ENCODE measurements at places on chromosomes 3 and 15. TPM values are rescaled to one million over a fixed set of nuclear protein-coding genes. Genes with fewer than 3 reads are reported as not detected.

- H3K27me3 ChIP-seq = no peaks in the 10 kb centered on the region
- H3K36me3 ChIP-seq = no peaks in the 10 kb centered on the region
- DNase-seq = peak; percentile 29
- H3K27ac ChIP-seq = no peak overlapping the region
- H3K4me3 ChIP-seq = no peak overlapping the region
Observed at GRCh38 chr3:133934073-133934970, 38.6 kb upstream of the RAB6B start.

DNA sequence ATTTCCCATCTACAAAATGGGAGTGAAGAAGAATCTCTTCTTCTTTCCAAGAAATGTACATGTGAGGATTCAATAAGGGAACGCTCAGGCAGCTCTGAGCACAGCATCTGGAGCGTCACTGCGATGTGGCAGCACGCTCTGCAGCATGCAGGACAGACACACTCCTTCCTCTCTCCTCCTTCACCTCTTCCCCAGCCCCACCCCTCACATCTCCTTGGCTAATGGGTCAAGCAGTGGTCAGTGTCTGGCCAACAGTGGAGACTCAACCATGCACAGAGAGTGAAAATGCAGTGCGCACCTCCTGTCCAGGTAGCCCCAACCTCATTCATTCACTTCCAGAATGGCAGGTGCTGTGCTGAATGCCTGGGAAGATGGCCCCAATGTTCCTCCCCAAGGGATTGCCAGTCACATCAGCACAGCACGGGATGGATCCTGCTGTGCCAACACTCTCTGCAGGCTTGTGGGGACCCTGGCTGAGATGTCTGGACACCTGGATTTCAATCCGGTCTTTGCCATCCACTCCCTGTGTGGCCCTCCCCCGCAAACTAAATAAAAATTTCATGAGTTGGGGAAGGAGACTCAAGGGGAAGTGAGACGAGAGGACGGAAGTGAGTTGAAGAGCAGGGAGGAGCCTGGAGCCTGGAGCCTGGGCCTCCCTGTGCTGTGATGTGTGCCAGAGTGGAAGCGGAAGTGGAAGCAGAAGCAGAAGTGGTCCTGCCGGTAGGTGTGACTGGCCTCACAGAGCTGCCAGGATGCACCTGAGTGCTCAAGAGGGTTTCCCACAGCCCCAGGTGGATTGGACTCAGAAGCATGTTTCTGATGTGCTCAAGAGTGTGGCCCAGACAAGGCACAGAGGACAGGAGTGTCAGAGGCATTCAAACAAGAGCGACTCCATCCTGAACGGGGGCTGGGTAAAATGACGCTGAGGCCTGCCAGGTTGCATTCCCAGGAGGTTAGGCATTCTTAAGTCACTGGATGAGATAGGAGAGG is 163.9 kb downstream of the SMAD6 start:
- H3K36me3 ChIP-seq = no peaks in the 10 kb centered on the region
- no peak overlapping the region for H3K27ac ChIP-seq
- H3K4me1 ChIP-seq = peaks cover 5% of the 10 kb centered on the region

GRCh38 chr15:36831125-36831903 is 251.9 kb downstream of the CDIN1 start:
- no peaks in the 10 kb centered on the region for H3K27me3 ChIP-seq
- H3K4me1 ChIP-seq = peaks cover 17% of the 10 kb centered on the region
- H3K27ac ChIP-seq = no peak overlapping the region

- H3K36me3 ChIP-seq = no peaks in the 10 kb centered on the region
- peak; percentile 70 for DNase-seq
- peak overlapping the region; percentile 50 for H3K27ac ChIP-seq
- peak overlapping the region; percentile 17 for H3K4me3 ChIP-seq
- peaks cover 16% of the 10 kb centered on the region for H3K4me1 ChIP-seq
Observed at GRCh38 chr3:13021141-13022114, 51.8 kb downstream of the IQSEC1 start.

GPR62 gene
- 1.1 TPM for total RNA-seq

DNA sequence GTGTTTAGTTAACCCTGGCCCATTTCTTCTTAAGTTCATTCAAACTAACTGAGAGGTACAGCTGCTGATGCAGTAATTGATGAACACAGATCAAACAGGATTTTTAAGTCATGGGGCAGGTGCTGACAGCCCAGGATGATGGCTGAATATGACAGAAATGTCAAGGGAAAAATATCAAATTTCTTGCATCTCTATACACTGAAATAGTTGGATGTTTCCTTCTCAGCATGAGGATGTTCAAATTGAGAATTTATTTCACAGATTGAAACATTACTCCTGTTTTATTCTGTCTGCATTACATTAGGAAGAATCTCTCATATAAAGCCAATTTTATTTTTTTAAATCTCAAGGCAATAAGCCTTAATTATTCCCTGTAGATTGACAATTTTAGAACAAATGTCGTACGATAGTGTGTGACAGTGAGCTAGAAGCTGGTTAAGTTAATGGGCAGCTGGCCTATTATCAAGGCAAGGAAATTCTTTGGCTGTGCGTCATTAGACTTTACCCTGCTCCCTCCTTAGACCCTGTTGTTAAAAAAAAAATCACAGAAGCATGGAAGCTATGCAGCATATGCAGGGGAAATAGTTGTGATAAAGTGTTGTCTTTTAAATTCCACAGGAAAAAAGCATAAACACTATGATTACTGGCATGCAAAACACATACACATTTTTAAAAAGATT is 183.8 kb upstream of the KCNMB2 start:
- no peak for DNase-seq
- no peaks in the 10 kb centered on the region for H3K27me3 ChIP-seq
- H3K4me1 ChIP-seq = peaks cover 16% of the 10 kb centered on the region
- H3K36me3 ChIP-seq = no peaks in the 10 kb centered on the region
- H3K27ac ChIP-seq = no peak overlapping the region

DNA sequence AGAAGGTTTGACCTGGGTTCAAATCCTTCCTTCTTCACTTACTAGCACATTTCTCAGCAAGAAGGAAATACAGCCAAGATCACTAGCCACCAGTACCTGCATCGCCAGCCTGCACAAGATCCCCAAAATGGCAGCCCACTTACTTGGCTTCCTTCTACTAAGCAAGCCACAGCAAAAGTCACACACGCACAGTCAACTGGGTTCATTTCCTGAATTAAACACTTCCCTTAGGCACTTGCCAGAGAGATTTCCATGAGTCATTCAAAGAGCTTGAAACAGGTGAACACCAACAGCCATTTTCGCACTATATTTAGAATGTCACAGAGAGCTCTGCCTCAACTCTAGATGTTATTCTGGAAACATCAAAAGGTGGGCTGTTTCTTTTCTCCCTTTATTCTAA is 42.6 kb downstream of the MGLL start:
- peak overlapping the region; percentile 70 for H3K27ac ChIP-seq
- peaks cover 74% of the 10 kb centered on the region for H3K4me1 ChIP-seq
- no peaks in the 10 kb centered on the region for H3K27me3 ChIP-seq
- DNase-seq = no peak
- no peaks in the 10 kb centered on the region for H3K36me3 ChIP-seq
- H3K4me3 ChIP-seq = no peak overlapping the region

DNA sequence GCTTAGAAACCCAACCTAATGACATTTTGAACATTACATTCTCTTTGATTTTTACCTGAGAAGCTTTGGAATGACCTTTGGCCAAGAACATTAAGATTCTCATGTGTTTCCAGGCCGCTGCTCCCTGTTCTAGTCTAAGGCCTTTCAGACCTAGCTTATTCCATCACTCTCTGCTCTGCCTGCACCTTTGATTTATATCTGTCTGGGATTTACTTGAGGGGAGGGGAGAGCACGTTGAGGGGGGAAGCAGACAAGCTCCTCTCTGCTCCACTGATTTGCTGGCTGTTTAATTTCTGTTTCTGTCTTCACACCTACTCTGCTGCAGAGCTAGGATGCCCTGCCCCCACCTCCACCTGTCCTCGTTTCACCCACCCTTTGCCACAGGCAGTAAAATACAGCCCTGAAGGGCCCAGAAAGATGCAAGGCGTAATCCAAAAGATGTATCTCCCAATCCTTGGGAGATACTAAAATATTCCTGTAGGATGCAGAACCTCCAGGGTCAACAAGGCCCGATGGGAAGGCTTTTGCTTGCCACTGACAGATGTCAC is 429.8 kb downstream of the EPHB1 start:
- no peak for DNase-seq
- no peaks in the 10 kb centered on the region for H3K27me3 ChIP-seq
- H3K4me1 ChIP-seq = no peaks in the 10 kb centered on the region
- no peaks in the 10 kb centered on the region for H3K36me3 ChIP-seq
- no peak overlapping the region for H3K4me3 ChIP-seq
- H3K27ac ChIP-seq = no peak overlapping the region

CFAP100 gene
- total RNA-seq = not detected

DNA sequence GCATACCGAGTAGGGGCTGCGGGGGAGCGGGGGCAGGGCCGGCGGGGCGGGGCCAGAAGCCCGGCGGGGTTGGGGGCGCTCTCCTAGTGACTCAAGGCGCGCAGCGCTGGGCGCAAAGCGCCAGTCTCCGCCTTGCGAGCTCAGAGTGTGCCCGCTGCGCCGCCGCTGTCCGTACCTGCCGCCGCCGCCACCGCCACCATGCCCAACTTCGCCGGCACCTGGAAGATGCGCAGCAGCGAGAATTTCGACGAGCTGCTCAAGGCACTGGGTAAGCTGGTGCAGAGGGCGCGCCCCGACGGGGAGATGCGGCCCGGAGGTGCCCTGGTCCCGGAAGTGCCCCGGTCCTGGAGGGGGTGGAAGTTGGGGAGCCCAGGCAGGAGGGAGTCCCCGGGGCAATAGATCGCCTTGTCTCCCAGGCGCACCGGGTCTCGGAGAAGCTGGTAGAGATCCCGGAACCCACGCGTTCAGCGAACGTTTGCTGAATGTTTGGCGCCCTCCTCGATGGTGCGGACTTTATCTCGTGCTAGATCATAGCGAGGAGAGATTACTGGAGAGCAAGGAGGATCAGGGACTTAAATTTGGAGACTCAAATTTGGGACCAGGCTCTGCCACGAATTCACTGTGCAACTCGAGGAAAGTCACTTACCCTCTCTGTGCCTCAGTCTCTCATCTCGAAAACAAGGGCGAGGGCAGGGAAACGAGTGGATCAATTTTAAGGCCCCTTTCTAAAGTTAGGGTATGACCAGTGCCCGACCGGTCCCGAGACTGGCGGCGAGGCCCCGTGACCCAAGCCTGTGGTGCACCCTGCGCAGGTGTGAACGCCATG is at the start of gene CRABP1:
CRABP1 (plus strand) TSS at position 123 of the 826 bp plus-strand sequence; CDS start at position 199, 76 bp downstream.
- no peaks in the 10 kb centered on the region for H3K36me3 ChIP-seq
- DNase-seq = no peak
- H3K27me3 ChIP-seq = peaks cover 7% of the 10 kb centered on the region
- peaks cover 16% of the 10 kb centered on the region for H3K4me1 ChIP-seq
- no peak within 1 kb of the TSS for H3K4me3 ChIP-seq

GABRR3 gene
- total RNA-seq = not detected

PML gene
- total RNA-seq = 56.5 TPM

DNA sequence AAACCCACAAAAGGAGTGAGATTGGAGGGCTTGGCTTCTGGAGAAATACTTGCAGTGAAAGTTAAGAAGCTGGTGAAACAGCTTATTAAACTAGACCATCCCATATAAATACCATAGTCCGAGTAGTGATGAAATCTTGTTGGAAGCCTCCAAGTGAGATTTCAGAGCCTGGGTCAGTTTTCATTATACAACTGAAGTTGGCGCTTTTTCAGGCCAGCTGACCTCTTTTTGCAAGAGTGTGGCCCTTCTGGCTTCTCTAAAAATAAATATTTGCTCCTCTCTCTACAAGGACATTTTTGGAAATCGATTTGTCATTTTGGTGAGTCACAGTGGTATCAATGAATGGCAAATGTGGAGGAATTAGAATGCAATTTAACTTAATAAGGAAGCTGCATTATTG is 51.2 kb upstream of the THRB start:
- peak; percentile 73 for DNase-seq
- H3K36me3 ChIP-seq = no peaks in the 10 kb centered on the region
- H3K4me3 ChIP-seq = no peak overlapping the region
- H3K4me1 ChIP-seq = peaks cover 28% of the 10 kb centered on the region
- H3K27ac ChIP-seq = peak overlapping the region; percentile 8
- no peaks in the 10 kb centered on the region for H3K27me3 ChIP-seq

- no peaks in the 10 kb centered on the region for H3K4me1 ChIP-seq
- no peak overlapping the region for H3K4me3 ChIP-seq
- no peak overlapping the region for H3K27ac ChIP-seq
- H3K36me3 ChIP-seq = no peaks in the 10 kb centered on the region
- H3K27me3 ChIP-seq = no peaks in the 10 kb centered on the region
- no peak for DNase-seq
Observed at GRCh38 chr15:73872346-73872745, 1.0 kb upstream of the TBC1D21 start.

- peak overlapping the region; percentile 97 for H3K27ac ChIP-seq
- no peaks in the 10 kb centered on the region for H3K27me3 ChIP-seq
- DNase-seq = peak; percentile 69
- H3K36me3 ChIP-seq = no peaks in the 10 kb centered on the region
Observed at GRCh38 chr3:13480340-13481318, 523 bp downstream of the HDAC11 start.

ATP13A5 gene
- not detected for total RNA-seq

- H3K27ac ChIP-seq = no peak overlapping the region
- no peaks in the 10 kb centered on the region for H3K36me3 ChIP-seq
- DNase-seq = no peak
Observed at GRCh38 chr3:114606336-114606735, 312.5 kb downstream of the TIGIT start.

DNA sequence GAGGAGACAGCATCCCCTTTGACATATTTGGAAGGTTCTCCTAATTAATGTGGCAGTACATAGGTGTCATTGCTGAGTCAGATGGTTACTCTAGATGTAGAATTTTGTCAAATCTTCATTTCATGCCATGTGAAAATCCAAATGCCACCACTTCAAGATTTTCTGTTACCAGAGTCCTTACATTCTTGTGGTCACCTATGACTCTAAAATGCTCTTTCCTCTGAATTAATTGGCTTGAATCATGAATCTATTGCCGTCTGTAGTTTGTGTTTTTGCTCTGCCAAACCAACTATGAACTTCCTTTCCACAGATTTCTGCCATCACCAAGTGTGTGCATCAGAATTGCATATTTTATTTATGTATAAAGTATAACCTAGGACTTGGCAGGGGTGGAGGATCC is 269.4 kb upstream of the ZPLD1 start:
- DNase-seq = no peak
- no peaks in the 10 kb centered on the region for H3K4me1 ChIP-seq
- H3K27me3 ChIP-seq = no peaks in the 10 kb centered on the region
- no peak overlapping the region for H3K27ac ChIP-seq
- no peaks in the 10 kb centered on the region for H3K36me3 ChIP-seq

GRCh38 chr3:197446700-197447056 is 109.1 kb downstream of the BDH1 start:
- no peaks in the 10 kb centered on the region for H3K27me3 ChIP-seq
- no peak overlapping the region for H3K4me3 ChIP-seq
- DNase-seq = peak; percentile 27
- H3K27ac ChIP-seq = no peak overlapping the region
- H3K36me3 ChIP-seq = no peaks in the 10 kb centered on the region

DNA sequence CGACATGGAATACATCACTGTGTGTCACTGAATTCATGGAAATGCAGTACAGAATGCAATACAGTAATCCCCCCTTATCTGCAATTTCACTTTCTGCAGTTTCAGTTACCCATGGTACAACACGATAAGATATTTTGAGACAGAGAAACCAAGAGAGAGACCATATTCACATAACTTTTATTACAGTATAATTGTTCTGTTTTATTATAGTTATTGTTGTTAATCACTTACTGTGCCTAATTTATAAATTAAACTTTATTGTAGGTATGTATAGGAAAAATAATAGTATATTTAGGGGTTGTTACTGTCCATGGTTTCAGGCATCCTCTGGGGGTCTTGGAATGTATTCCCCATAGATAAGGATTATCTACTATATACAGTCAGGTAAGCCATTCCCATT is 61.8 kb downstream of the MBNL1 start:
- peaks cover 88% of the 10 kb centered on the region for H3K4me1 ChIP-seq
- no peaks in the 10 kb centered on the region for H3K27me3 ChIP-seq
- peaks cover 9% of the 10 kb centered on the region for H3K36me3 ChIP-seq

CD276 gene
- 43.5 TPM for total RNA-seq

Measured in sigmoid colon (tissue), 7 donors.